Lung (tissue), 17 donors: ENCODE measurements at places on chromosomes 4 and X.

DNA sequence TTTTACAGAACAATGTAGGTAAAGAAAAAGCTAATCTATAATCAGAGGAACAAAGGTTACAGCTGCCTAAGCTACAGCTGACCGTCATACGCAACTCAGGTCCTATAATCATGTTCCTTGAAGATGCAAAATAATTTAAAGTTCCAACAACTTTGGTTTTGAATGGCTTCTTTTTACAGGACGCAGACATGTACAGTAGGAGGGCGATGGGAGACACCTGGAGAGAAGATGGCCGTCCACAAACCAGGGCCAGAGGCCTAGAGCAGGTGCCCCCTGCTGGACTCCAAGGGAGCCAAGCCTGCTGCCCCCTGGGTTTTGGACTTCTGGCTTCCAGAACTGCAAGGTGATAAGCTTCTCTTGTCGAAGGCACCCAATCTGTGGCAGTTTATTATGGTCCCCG is 10.6 kb downstream of the HGFAC start:
- no peaks in the 10 kb centered on the region for H3K4me1 ChIP-seq
- H3K27me3 ChIP-seq: no peaks in the 10 kb centered on the region
- no peak overlapping the region for H3K27ac ChIP-seq

DNA sequence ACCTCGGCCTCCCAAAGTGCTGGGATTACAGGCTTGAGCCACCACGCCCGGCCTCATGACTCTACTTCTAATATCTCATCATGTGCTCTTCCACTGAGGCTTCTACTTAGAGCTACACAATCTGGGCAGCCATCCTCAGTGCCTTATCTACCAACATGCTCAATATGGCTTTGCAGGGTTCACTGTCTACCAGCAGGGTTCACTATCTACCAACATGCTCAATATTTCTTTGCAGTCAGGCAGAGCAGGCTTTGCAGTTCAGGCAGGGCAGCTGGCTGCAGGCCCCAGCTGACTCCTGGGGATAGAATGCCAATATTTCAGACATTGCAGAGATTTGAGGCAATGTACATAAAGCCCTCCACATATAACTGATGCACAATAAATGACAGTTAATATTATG is 47.5 kb downstream of the PKD2 start:
- no peaks in the 10 kb centered on the region for H3K27me3 ChIP-seq
- no peaks in the 10 kb centered on the region for H3K4me1 ChIP-seq
- no peak overlapping the region for H3K27ac ChIP-seq
- no peak overlapping the region for H3K4me3 ChIP-seq
- peak; percentile 24 for DNase-seq

DNA sequence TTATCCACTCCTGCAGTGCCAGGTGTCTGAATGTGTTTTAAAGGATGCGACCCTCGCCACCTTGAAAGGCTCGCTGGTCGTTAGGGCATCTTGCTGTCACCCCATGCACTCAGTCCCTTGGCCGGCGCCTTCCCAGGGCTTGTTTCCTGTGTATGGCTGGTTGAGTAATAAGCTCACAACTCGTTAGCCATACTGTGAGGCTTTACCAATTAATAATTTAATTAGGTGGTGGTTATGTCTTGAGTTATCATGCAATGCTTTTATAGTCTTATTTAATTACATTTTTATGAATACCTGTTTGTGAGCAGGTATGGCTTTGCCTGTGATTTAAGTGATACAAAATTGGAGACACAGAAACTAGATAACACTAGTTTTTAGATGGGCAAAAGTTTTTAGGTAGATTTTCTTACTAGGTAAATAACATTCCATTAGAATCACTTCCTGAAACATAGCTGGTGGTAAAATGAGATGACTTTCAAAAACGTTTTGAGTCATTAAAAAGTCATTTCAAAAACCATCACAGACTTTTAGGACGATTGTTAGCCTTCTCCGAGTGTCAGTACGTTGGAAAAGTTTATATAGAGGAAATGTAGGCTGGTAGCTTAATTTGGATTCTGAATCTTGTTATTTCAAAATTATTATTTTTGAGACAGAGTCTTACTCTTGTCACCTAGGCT is 18.2 kb downstream of the PTTG2 start:
- H3K27me3 ChIP-seq: no peaks in the 10 kb centered on the region
- H3K4me3 ChIP-seq: peak overlapping the region; percentile 74
- no peaks in the 10 kb centered on the region for H3K36me3 ChIP-seq
- peak overlapping the region; percentile 96 for H3K27ac ChIP-seq
- peak; percentile 19 for DNase-seq

GRCh38 chr4:26978387-26979053 is 117.9 kb downstream of the STIM2 start:
- peaks cover 6% of the 10 kb centered on the region for H3K4me1 ChIP-seq
- H3K36me3 ChIP-seq: no peaks in the 10 kb centered on the region
- DNase-seq: no peak
- H3K27ac ChIP-seq: no peak overlapping the region
- H3K4me3 ChIP-seq: no peak overlapping the region
- H3K27me3 ChIP-seq: no peaks in the 10 kb centered on the region

GRCh38 chrX:34770511-34770910 is 113.4 kb upstream of the TMEM47 start:
- DNase-seq: peak; percentile 31
- H3K4me3 ChIP-seq: no peak overlapping the region
- H3K36me3 ChIP-seq: no peaks in the 10 kb centered on the region
- H3K4me1 ChIP-seq: no peaks in the 10 kb centered on the region

DNA sequence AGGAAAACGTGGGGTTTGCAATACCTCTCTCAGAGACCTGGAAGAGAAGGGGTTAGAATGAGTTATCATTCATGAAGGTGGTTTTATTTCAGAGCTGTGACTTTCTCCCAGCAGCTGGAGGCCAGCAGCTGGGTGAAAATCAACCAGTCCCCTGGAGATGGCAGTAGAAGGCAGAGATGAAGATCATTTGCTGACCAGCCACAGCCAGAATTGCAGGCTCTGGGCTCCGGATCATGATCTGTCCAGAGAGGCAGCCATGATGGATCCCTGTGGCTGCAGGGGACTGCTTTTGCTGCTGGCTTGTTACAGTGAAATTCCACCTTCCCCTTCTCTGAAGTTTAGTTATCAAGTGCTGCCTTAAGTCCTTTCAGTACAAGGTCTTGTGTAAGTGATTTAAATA is 46.9 kb upstream of the TAB3 start:
- DNase-seq: peak; percentile 19
- no peaks in the 10 kb centered on the region for H3K36me3 ChIP-seq
- no peaks in the 10 kb centered on the region for H3K27me3 ChIP-seq
- no peak overlapping the region for H3K4me3 ChIP-seq
- H3K4me1 ChIP-seq: no peaks in the 10 kb centered on the region
- H3K27ac ChIP-seq: no peak overlapping the region

GRCh38 chr4:11427121-11427996 is 1.3 kb downstream of the HS3ST1 start:
- H3K36me3 ChIP-seq: no peaks in the 10 kb centered on the region
- H3K27ac ChIP-seq: no peak overlapping the region
- no peaks in the 10 kb centered on the region for H3K27me3 ChIP-seq
